Stimulated activated effector memory CD8-positive, alpha-beta T cell treated with anti-CD3 and anti-CD28 coated beads, Interleukin-12 subunit alpha, Interleukin-12 subunit beta, amount 100 ng/mL, for 72 hours (primary cell): ENCODE measurements at places on chromosomes 13 and 19.

- DNase-seq: no peak
These were observed 872 bp downstream of the HOMER3 start for GRCh38 chr19:18939922-18940768.

DNA sequence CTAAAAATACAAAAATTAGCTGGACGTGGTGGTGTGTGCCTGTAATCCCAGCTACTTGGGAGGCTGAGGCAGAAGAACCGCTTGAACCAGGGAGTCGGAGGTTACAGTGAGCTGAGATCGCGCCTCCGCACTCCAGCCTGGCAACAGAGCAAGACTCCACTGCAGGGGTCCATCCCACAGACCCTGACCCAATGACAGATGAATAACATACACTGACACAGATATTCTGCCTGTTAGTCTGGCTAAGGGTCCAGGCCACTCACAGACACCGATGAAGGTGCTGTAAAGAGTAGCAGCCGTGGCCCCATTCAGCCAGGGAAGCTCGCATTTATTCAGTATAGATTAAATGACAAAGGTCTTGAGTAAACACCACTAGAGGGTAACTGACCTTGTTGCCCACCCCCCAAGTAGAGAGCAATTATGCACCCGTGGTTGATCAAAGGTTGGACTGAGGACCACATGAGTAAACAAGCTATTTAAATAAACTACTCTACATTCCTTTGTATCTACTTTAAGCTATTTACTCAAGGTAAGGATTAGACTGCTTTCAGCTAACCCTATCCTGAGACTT lies 8.5 kb upstream of the CRYL1 start:
- DNase-seq: no peak

DNA sequence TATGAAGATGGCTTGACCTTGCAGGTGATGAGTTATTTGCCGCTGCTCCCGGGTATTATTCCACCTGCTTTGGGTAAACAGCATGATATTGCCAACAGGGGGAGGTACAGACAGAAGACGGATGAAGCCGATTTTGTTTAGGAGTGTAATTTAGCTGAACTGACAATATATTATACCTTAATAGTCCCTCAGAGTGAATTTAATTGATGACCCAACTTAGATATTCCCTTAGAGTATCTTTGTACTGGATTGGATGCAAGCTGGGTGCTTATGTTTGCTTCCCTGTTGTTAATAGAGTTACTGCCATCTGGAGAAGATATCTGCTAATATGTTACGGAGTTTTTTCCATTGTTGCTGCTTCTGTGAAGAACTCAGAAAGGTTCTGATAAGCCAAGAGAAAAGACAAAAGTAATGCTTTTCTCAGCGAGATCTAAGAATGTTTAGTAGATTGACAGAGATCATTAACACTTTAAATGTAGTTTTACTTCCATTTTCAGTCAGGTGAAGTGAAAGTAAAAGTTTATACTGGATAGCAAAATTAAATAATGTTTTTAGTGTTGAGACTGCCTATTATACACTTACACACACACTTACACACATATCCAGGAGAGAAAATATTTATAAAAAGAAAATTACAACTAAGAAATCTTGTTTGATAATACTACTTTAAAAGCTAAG lies 2220.8 kb upstream of the PCDH20 start:
- DNase-seq: no peak

- peak; percentile 53 for DNase-seq
These were observed 62.6 kb downstream of the IER2 start for GRCh38 chr19:13212759-13213330.

DNA sequence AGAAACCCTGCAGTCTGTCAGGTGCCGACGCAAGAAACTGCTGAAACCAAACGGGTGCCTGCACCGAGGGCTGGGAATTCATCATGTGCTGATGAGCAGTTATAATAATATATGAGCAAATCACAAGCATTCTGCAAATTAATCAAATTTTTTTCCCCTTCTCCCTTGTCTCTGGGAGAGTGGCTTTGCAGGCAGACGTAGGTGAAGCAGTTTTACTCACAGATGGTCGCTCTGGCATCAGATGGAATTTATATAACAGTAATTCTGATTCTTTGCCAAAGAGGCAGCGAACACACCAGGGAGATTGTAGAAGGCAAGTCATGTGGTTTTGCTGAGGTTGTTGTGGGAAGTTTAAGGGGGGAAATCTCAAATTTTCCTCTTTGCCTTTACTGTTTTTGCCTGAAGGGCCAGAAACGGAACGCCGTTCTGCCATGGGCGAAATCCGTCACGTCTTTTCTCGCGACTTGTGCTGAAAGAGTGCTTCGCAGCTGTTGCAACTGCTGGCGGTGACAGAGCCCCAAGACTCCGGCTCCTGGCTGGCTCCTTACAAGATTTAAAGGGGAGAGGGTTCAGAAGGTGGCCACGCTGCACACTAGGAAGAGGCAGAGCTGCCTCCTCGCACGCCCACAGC lies 320.1 kb downstream of the ZNF536 start:
- no peak for DNase-seq

GRCh38 chr13:42040730-42041010 lies 7.8 kb upstream of the DGKH start:
- DNase-seq: no peak

DNA sequence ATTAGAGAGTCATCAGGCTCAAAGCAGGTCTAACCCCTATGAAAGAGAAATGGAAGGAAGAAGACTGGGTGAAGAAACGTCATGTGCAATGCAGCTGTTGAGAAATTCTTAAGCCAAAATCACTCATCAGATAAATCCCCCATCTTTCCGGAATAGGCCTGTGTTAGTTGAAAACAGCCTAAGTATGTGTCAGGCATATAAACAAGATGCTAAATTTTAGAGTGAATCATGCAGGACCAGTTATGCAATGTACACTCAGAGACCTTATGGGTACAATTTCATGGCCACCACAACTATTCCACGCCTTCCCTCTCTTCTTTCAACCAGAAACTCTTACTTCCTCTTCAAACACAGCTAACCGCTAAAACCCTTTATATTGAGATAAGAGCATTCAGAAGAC lies 717.7 kb upstream of the ATXN8OS start:
- DNase-seq: no peak

- DNase-seq: no peak
These were observed 9.4 kb upstream of the SLC7A9 start for GRCh38 chr19:32878988-32879387.

DNA sequence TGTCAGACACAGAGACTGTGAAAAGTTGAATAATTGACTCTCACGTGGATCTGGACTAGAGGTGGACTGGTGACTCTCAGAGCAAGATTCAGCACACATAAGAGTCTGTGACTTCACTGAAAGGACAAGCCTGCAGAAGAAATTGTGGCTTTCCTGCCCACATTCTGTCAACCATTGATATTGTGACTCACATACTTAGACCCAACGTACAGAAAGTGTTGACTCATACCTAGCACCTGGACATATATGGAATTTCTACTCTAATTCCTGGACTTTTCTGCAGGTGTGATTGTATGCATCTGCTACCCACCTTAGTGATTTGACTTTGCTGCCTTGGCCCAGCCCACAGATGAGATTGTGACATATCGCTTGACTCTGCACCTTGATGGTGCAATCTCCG lies 15.6 kb upstream of the ZNF730 start:
- DNase-seq: no peak

- DNase-seq: no peak
These were observed 97.4 kb downstream of the STK24 start for GRCh38 chr13:98479496-98480003.

GRCh38 chr13:101397742-101398141 lies 18.6 kb downstream of the NALCN start:
- DNase-seq: no peak

GRCh38 chr19:3575260-3575741 lies 2.6 kb downstream of the HMG20B start:
- no peak for DNase-seq

- no peak for DNase-seq
These were observed 37.3 kb downstream of the EFNB2 start for GRCh38 chr13:106498158-106498557.

DNA sequence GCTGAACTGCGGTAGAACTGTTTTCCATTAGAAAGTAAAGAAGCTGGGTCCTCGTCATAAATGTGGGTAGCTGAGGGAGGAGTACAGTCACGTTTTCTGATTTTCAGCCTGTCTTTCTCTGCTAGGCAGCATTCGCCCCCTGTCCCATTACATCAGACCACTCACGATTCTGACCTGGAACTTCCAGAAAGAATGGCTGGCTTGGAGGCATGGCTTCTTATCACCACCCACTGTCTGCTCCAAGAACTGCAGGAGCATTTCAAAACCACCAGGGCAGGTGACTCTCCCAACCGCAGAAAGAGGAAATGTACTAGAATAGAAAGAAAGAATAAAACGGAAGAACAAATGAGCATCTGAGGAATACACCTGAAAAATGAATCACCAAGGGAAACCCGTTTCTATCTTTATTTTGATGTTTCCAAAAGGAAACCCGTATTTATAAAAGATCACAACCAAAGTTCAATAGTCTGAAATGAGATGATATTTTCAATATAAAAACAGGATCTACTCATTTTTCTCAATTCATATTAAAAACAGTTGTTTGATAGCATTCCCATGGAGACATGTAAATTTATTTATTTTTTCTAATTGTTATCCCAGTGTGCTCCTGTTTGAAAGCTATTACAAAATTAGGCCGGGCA lies 22.1 kb upstream of the POMP start:
- no peak for DNase-seq

DNA sequence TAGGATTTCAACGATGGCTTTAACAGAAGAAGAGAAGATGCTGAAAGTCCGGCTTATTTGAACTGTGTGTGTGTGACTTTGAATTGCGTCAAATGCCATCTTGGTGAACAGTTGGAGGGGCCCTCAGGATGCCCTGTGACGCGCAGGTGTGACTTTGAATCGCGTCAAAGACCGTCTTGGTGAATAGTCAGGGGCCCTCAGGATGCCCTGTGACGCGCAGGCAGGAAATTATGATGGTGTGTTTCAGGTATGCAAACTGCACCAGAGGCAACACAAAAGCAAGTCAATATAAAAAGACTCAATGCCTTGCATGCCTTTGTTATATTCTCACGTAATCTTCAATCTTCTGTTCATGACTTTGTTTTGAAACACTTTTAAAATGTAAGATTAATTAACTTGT lies 29.2 kb downstream of the ATP11A start:
- no peak for DNase-seq

- DNase-seq: no peak
These were observed 255.9 kb downstream of the TBC1D4 start for GRCh38 chr13:75226092-75226491.

- DNase-seq: no peak
These were observed 52.2 kb upstream of the RANBP3 start for GRCh38 chr19:6030214-6030507.

DNA sequence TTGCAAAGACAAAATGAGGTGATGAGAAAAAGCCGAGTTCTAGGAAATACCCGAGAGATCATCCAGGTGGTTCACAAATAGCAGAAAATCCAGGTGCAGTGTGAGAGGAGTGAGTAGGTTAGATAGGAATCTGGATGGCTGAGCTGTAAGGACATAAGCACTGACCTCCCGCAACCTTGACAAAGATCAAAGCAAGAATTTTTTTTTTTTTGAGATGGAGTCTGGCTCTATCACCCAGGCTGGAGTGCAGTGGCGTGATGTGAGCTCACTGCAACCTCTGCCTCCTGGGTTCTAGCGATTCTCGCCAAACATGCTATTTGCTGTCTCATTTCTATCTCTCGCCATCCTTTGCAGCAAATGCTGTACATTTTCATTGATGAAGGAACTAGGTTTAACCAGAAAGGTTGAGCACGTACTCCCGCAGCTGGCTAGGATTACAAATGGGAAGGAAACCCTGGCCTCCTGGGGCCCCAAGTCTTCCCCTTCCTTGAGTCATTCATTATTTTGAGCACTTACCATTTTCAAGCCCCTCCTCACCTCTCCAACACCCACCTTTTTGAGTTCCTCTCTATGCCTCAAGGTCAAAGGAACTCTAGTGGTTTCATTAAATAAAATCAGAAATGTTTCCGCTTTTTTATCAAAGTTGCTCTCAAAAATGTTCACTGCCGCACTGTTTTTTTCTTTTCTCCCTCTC lies 38.8 kb downstream of the NLRP12 start:
- no peak for DNase-seq

DNA sequence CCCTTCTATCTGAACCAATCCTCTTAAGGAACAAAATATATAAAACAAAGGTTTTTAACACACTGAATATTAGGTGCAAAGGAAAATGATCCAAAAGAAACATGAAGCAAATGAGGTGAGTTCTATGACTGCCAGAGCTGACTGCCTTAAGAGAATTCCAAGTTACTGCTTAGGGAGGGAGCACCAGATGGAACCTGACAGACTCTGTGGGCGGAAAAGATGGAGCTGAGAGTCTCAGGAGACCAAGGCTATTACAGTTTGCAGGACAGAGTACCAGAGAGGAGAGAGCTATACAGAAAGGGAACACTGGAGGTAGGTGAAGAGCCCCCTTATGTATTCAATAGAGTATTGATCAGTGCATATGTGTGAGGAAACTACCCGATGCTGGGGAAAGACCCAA lies 87.2 kb downstream of the B3GLCT start:
- no peak for DNase-seq

GRCh38 chr13:30565658-30566057 lies 52.1 kb upstream of the USPL1 start:
- DNase-seq: no peak

- DNase-seq: no peak
These were observed 22.5 kb downstream of the OBI1 start for GRCh38 chr13:78636495-78636894.

DNA sequence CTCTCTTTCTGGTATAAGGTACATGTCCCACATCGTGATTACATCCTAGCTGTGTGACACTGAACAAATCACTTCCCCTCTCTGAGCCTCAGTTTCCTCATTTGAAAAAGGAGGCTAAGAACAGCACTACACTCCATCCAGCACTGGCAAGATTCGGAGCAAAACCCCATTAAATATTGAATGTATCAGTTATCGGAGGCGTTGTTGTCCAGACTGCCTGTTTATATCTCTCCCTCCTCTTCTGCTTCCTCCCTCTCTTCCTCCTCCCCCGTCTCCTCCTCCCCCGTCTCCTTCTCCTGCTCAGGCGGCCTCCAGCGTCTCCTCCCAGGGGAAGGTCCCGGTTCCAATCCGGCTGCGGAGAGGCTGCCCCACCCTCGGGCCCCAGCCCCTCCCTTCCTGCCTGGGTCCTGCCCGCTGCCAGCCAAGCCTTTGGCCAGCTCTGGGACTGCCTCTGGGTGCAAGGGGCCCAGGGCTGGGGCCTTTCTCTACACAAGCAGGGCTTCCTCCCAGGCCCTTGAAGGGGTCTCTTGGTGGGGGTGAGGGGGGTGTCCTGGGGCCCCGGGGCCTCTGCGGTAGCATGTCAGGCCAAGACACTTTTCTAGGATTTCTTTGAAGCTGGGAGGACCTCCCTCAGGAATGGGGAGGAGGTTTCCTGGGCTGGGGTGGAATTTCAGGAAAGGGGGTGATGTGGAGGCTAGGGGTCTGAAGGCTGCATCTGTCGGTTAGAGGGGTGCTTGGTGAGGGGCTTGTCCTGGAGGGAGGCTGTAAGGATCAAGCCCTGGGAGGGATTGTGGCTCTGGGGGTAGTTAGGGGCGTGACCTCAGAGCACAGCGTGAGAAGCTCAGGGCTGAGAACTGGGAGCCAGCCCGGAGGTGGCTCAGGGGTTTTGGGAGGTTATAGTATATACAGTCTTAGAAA lies 1.9 kb downstream of the RRAS start:
- no peak for DNase-seq
